Spinal cord (tissue), 10 donors: ENCODE measurements at places on chromosomes 4 and X. TPM values are rescaled to one million over a fixed set of nuclear protein-coding genes. Genes with fewer than 3 reads are reported as not detected.

STOX2 gene
- total RNA-seq = 38.7 TPM

HS6ST2 gene
- total RNA-seq = 11.4 TPM

GRCh38 chr4:169791062-169791461 is 33.3 kb upstream of the HPF1 start:
- H3K27me3 ChIP-seq = peaks cover 6% of the 10 kb centered on the region
- no peak for DNase-seq
- peaks cover 6% of the 10 kb centered on the region for H3K4me1 ChIP-seq
- H3K36me3 ChIP-seq = no peaks in the 10 kb centered on the region

- DNase-seq = no peak
- peaks cover 26% of the 10 kb centered on the region for H3K36me3 ChIP-seq
- no peaks in the 10 kb centered on the region for H3K27me3 ChIP-seq
- no peaks in the 10 kb centered on the region for H3K4me1 ChIP-seq
- no peak overlapping the region for H3K4me3 ChIP-seq
- no peak overlapping the region for H3K27ac ChIP-seq
These were observed 8.7 kb upstream of the ITGB1BP2 start for GRCh38 chrX:71292669-71293365.

DNA sequence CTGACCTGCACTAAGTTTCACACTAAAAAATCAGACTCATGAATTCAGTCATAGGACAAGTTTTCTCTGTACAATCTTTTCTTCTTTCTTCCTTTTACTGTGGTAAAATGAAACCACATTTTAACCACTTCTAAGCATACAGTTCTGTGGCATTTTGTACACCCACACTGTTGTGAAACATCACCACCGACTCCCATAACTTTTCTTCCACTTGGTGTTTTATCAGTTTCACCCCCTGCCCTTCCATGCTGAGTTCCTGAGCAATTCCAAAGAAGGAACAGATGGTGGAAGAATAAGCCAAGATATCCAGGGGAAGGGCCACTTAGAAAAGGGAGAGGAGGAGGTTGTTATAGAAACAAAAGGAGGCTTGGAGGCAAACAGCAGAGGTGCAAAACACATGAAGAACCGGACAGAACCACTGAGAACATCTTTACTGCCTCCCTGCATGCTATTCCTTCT is 22.6 kb downstream of the SLC25A4 start:
- no peak overlapping the region for H3K27ac ChIP-seq
- no peak for DNase-seq
- no peaks in the 10 kb centered on the region for H3K27me3 ChIP-seq
- peaks cover 7% of the 10 kb centered on the region for H3K36me3 ChIP-seq
- no peaks in the 10 kb centered on the region for H3K4me1 ChIP-seq

DNA sequence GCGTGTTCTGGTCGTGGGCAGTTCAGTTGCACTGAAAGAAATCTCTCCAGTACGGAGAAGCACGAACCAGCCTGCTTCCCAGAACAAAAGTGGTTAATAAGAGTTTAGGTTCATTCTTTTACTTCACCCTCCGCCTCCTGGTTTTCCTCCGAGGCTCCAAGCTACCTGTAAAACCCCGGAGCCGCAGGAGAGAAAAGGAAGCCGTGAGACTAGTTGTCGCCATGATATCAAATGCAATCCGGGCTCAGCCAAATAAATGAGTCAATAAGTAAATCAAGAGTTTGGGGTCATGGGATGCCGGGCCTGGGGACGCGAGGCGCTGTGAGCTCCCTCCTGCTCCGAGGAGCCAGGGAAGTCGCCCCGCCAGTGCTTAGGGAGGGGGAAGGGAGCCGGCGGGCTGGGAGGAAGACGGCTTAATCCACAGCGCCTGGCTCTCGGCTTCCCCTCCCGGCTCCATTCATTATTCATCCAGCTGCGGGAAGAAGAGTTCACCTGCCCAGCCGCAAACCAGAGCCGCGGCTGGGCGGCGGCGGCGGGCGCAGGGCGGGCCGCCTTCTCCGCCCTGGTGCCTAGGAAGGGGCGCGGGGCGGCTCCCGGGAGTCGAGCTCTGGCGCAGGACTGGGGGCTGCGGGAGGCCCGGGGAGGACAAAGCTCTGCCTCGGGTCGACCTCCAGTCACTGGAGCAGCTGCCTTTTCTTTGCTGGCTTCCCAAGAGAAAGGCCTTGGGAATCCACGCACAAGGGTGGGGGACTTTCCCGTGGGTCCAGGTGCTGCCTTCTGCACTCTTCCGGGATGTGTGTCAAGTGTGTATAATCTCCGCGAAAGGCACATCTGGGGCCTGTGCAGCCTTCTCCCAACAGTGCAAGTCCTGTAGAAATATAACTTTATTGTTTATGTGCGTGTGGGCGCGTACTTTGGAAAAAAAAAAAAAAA is 1.7 kb downstream of the FRAS1 start:
- peak; percentile 75 for DNase-seq
- peak overlapping the region; percentile 84 for H3K27ac ChIP-seq
- peak overlapping the region; percentile 82 for H3K4me3 ChIP-seq
- H3K4me1 ChIP-seq = peaks cover 20% of the 10 kb centered on the region
- H3K27me3 ChIP-seq = no peaks in the 10 kb centered on the region

DNA sequence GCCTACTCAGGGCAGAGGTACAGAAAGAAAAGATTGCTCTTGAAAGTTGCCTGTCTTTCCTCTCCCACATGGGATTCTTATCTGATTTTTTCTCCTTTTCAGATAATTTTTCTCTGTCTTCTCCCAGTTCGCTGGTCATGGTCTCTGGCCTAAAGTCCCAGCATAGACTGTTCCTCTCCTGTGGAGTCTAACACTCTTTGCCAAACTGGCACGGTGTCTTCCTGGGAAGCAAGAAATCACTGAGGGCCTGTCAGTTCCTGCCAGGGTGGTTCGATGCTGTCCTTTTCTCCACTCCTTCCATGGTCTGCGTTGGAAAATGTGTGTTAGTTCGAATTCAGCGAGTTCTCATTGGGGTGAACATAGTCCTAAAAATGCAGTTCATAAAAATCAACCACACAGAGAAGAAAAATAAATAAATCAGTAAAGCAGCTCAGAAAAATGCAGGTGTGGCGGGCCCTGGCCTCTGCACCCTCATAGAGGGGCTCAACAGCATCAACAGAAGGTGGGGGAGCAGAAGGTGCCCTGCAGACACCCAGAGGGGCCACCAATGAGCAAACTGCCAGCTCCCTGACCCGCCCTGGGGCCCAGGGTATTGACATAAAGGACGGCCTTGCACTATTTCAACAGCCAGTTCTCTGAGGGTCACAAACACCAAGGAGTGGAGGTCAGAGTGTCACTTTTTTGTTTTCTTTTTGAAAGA is 2.1 kb downstream of the RGN start:
- H3K27ac ChIP-seq = no peak overlapping the region
- H3K36me3 ChIP-seq = no peaks in the 10 kb centered on the region
- no peak overlapping the region for H3K4me3 ChIP-seq
- peaks cover 8% of the 10 kb centered on the region for H3K4me1 ChIP-seq
- H3K27me3 ChIP-seq = peaks cover 13% of the 10 kb centered on the region
